ENCODE measurements at places on chromosomes 1 and 21.
A peak's percentile ranks its signal among the peaks of the same experiment; 100 is the strongest.

DNA sequence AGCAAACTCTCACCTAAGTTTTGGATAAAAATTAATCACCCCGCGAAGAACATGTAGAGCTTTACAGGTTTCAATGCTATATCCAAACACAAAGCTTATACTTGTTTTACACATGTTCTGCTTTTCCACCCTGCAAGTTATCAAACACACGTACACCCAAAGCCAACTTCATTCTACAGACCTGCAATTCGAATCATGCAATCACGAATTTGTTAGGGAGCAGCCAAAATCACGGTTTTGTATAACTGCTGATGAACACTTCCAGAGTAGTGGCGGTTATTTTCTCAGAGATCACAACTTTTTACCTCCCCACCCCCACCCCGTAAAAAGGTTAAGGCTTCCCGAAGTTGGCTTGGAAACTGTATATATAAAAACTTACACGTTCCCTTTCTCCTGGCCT lies 1.4 kb downstream of the HMGN1 start:
- DNase-seq: no peak

DNA sequence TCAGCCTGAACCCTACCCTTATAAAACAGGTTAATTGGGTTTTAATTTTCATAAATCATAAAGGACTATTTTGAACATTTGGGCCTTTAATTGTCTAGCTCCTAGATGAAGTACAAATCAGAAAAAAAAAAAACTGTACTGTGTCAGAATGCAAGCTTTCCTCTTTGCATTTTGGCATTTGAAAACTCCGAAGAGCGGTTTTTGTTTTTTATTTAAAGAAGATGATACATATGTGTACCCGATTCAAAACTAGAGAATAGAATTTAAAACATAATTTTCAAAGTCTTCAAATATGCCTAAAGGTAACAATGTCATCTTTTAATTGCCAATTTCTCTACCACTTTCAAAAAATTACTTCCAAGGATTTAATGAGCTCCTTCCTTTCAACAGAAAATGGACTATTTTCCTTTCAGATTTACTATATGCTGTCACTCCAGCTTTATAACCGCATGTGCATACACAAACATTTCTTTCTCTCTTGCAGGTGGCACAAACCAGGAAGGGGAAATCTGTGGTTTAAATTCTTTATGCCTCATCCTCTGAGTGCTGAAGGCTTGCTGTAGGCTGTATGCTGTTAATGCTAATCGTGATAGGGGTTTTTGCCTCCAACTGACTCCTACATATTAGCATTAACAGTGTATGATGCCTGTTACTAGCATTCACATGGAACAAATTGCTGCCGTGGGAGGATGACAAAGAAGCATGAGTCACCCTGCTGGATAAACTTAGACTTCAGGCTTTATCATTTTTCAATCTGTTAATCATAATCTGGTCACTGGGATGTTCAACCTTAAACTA lies 33.7 kb downstream of the MRPL39 start:
- peak; percentile 95 for DNase-seq

GRCh38 chr1:14500041-14500440 lies 98.4 kb upstream of the KAZN start:
- no peak for DNase-seq

- DNase-seq: no peak
Observed at GRCh38 chr1:168408539-168408865, 127.8 kb downstream of the TBX19 start.

GRCh38 chr1:21621761-21622436 lies 47.3 kb downstream of the RAP1GAP start:
- no peak for DNase-seq

DNA sequence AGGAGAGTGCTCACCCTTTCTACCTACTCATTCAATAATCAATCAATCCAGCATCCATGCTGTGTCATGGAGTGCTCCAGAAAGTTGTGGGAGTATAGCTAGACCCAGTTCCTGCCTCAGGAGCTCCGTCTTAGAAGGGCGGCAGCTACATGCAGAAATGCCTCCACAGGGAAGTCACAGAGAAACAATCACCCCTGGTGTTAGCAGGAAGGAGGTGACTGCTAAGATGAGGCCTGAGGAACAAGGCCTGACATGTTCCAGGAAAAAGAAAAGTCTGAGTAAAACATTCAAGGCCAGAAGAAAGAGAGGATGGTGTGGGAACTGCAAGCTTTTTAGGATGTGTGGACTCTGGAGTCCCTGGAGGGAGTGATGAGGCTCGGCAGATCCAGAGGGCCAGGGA lies 142.5 kb upstream of the MAGI3 start:
- DNase-seq: no peak

DNA sequence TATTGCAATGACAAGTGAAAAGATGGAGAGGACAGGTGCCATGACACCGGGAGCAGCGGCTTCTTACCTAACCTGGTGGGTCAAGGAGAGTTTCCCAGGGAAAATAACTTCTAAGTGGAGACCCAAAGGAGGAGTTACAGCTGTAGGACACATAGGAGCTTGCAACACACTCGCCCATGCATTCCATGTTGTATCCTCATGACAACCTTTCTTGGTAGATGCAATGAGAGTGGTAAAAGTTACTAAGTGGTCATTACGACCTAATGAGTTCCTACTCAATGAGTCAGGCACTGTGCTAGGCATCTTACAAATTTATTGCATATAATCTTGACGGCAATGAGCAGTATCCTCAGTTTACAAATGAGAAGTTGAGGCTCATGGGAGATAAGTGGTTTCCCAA lies 119.5 kb upstream of the HOOK1 start:
- no peak for DNase-seq

DNA sequence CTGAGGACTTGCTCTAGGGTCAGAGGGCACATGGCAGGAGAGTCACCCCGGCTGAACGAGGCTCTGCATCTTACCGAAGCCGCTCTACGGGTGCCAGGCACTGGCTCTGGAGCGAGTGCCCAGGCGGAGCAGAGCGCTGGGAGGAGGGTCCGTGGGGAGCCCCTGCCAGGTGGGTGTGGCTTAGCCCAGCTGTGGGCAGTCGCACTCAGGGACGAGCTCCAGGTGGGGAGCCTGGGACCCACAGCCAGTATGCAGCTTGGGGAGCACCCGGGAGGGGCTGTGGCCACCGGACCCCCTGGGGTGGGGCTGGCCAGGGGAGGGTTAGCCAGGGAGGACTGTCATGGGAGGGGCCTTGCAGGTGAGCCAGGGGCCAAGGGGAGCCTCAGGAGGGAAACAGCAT lies 3.8 kb downstream of the AGRN start:
- no peak for DNase-seq

GRCh38 chr1:185245466-185245865 lies 71.6 kb downstream of the IVNS1ABP start:
- DNase-seq: no peak

DNA sequence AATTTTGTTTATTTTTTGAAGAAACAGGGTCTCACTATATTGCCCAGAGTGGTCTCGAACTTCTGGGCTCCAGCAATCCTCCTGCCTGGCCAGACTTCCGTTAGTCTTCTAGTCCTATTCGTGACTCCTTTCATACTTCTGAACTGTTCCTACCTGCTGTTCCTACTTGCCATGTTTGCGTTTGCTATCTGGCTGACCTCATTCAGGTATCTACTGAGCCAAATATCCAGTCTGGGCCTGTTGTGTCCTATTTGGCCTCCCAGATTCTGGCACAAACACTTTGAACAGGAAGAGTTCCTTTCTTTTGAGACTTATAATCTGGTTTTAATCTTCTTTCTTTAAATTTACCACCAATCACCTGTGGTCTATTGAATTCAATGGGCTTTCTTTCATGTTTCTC lies 6.9 kb upstream of the NR1I3 start:
- DNase-seq: no peak

- DNase-seq: peak; percentile 28
Observed at GRCh38 chr1:222095606-222096475, 354.0 kb upstream of the DUSP10 start.
